ENCODE measurements at places on chromosomes 1 and 21.

GRCh38 chr1:85681087-85681486, 27.1 kb downstream of the ZNHIT6 start:
- no peak for DNase-seq

DNA sequence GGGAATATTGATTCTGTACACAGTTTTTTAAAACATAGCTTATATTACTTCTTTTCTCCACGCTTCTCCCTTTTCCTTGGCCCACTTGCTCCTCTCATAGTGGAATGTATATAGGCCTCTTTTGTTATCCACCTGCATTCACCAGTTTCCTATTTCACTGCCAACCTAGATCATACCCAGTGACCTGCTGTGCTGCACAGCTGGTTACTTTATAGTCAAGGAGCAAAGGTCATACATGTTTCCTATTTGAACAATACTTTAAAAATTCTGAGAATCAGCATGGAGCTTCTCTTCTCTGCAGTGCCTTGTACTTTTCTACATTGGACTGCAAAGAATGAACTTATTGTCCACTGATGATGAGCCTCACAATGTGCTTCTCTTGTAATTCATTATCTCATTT, 4.3 kb upstream of the SLC35D1 start:
- no peak for DNase-seq

DNA sequence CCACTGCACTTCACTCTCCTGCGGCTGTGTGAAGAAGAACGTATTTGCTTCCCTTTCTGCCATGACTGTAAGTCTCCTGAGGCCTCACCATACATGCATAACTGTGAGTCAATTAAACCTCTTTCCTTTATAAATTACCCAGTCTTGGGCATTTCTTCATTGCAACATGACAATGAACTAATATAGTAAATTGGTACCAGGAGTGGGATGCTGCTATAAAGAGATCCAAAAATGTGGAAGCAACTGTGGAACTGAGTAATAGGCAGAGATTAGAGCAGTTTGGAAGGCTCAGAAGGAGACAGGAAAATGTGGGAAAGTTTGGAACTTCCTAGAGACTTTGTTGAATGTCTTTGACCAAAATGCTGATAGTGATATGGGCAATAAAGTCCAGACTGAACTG, 1907.9 kb downstream of the MRPL39 start:
- no peak for DNase-seq

GRCh38 chr1:3283849-3284248, 170.6 kb upstream of the ARHGEF16 start:
- peak; percentile 68 for DNase-seq
